ENCODE measurements at places on chromosomes 7 and 10. TPM values are rescaled to one million over a fixed set of nuclear protein-coding genes. Genes with fewer than 3 reads are reported as not detected.

DNA sequence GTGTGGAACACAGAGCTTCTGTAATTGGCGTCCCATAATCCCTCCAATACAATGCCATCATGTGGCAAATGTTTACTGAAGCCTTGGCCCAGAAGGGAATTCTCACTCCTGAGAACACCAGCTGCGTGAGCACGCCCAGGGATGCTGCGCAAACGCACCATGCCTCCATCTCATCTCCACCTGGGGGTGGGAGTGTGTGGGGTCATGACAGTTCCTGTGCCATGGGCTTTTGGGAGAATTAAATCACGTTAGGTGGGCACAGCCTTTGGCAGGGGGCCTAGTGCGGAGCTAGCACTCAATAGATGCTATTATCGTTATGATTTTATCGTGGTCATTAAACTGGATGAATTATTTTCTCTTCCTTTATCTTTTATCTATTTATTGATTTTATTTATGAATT is 15.8 kb downstream of the WDFY4 start:
- DNase-seq = no peak
- no peaks in the 10 kb centered on the region for H3K36me3 ChIP-seq
- H3K4me1 ChIP-seq = no peaks in the 10 kb centered on the region
- no peak overlapping the region for H3K4me3 ChIP-seq
- peaks cover 31% of the 10 kb centered on the region for H3K27me3 ChIP-seq
- no peak overlapping the region for H3K27ac ChIP-seq

The SPDYE11 gene
- polyA plus RNA-seq = 0.65 TPM

- no peak overlapping the region for H3K27ac ChIP-seq
- H3K27me3 ChIP-seq = peaks cover 10% of the 10 kb centered on the region
- no peak overlapping the region for H3K4me3 ChIP-seq
These were observed 41.8 kb upstream of the MKI67 start for GRCh38 chr10:128167926-128168520.

The VWDE gene
- 0.05 TPM for polyA plus RNA-seq

The UNC5B gene
- 3.0 TPM for polyA plus RNA-seq

The WDR11 gene
- polyA plus RNA-seq = 26.7 TPM

The ACTR3C gene
- not detected for polyA plus RNA-seq

DNA sequence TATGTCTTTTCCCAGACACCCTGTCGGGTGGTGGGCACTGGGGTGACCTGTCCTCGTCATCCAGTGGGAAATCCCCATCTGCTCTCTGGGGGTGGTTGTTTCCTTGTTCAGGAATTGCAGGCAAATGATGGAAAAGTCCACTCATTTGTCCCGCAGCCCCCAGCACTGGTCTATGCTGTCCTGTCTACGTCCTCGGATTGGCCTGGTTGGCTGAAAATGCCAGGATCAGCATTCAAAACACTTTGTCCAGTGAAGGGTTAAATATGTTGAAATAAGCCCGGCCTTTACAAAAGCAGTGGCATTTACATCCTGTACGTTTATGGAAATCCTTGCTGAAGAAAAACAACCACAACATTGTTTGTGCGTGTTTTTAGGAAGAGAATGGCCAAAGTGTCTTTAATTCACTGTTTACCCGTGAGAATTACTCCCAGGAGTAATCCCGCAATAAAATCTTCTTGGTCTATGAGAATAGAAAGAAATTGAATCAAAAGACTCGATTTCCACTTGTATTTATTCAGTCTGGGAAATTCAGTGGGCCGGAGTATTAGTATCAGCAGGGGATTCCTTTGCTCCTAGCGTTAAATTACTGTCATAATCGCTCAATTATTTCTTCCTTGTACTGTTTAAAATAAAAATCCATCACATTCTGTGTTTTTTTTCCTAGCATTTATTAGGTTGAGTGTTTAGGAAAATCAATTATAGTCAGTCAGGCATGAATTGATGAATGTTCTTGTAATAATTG is 116.8 kb upstream of the SH2B2 start:
- no peak for DNase-seq
- no peaks in the 10 kb centered on the region for H3K4me1 ChIP-seq
- H3K4me3 ChIP-seq = no peak overlapping the region
- H3K27ac ChIP-seq = no peak overlapping the region
- H3K36me3 ChIP-seq = no peaks in the 10 kb centered on the region

DNA sequence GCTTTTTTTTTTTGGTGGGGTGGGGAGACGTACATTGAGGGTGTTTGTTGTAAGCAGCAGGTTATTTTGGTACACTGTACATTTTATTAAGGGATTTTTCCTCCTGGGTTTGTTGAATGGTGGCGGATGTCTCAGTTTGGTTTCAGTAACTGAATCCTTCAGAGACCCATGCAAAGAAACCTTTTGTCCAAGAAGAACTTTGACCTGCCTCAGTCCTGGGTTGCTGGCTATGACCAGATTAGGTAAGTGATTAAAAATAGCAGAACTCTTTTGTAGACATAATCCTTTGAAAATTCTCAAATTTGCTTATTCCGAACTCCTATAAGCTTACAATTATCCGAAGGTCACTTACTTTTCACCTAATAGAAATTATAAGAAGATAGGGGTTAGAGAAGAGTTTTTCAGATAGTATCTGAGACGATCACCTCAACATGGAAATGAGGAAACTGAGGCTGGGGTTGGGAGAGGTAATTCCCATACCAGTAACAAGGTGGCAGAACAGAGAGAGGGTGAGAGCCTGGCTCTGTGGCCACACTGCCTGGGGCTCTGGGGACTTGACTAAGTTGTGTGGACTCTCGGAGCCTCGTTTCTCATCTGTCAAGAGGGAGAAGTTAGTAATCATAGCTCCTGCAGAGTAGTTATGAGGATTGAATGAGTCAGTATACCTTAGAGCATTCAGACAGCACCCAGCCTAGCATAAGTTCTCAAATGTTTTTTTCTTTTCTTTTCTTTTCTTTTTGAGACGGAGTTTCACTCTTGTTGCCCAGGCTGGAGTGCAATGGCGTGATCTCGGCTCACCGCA is 87.4 kb downstream of the CCNY start:
- H3K36me3 ChIP-seq = no peaks in the 10 kb centered on the region
- no peak overlapping the region for H3K4me3 ChIP-seq
- H3K4me1 ChIP-seq = peaks cover 62% of the 10 kb centered on the region
- no peaks in the 10 kb centered on the region for H3K27me3 ChIP-seq
- peak; percentile 91 for DNase-seq
- H3K27ac ChIP-seq = peak overlapping the region; percentile 84

GRCh38 chr10:72980348-72980747 is 25.7 kb upstream of the PLA2G12B start:
- H3K27me3 ChIP-seq = no peaks in the 10 kb centered on the region
- no peak for DNase-seq
- no peak overlapping the region for H3K27ac ChIP-seq
- H3K4me3 ChIP-seq = no peak overlapping the region

- no peaks in the 10 kb centered on the region for H3K4me1 ChIP-seq
- no peaks in the 10 kb centered on the region for H3K27me3 ChIP-seq
- H3K27ac ChIP-seq = no peak overlapping the region
- H3K36me3 ChIP-seq = no peaks in the 10 kb centered on the region
- H3K4me3 ChIP-seq = no peak overlapping the region
These were observed 166.2 kb downstream of the CHCHD3 start for GRCh38 chr7:132915647-132916046.

- no peaks in the 10 kb centered on the region for H3K4me1 ChIP-seq
- no peaks in the 10 kb centered on the region for H3K27me3 ChIP-seq
- no peak overlapping the region for H3K4me3 ChIP-seq
- H3K27ac ChIP-seq = no peak overlapping the region
- no peaks in the 10 kb centered on the region for H3K36me3 ChIP-seq
These were observed 480.5 kb upstream of the FOXK1 start for GRCh38 chr7:4201566-4201965.

The VSIR gene
- 152 TPM for polyA plus RNA-seq

GRCh38 chr10:78853864-78854263 is 214.9 kb upstream of the ZMIZ1 start:
- H3K36me3 ChIP-seq = no peaks in the 10 kb centered on the region
- 0 out of 2 replicates have a peak, but pooled peaks cover 7% of the 10 kb centered on the region for H3K27me3 ChIP-seq
- no peak overlapping the region for H3K27ac ChIP-seq
- no peak overlapping the region for H3K4me3 ChIP-seq
- no peak for DNase-seq

DNA sequence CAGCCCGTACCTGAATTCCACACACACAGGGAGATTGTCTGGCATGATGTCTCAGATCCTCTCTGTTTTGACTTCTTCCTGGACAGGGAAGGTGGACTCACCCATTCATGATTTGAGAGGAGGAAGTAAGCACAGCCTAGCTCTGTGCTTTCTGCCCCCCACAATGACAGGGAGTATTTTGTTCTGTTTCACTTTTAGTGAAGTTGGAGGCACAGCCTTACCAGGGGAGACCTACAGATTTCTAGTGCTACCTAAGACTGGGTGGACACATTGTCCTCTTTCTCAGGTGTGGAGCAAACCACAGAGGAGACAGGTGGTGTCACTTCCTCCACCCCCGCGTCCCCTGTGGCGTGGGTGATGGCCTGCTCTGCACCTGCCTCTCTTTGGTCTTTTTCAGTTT is 408.6 kb upstream of the PFKP start:
- DNase-seq = no peak
- H3K4me1 ChIP-seq = no peaks in the 10 kb centered on the region
- no peak overlapping the region for H3K4me3 ChIP-seq
- no peaks in the 10 kb centered on the region for H3K27me3 ChIP-seq
- H3K27ac ChIP-seq = no peak overlapping the region

- peak; percentile 44 for DNase-seq
- H3K36me3 ChIP-seq = no peaks in the 10 kb centered on the region
- H3K4me1 ChIP-seq = no peaks in the 10 kb centered on the region
- no peak overlapping the region for H3K27ac ChIP-seq
These were observed 29.4 kb downstream of the CHST15 start for GRCh38 chr10:124063750-124064603.

- H3K36me3 ChIP-seq = no peaks in the 10 kb centered on the region
- no peak overlapping the region for H3K4me3 ChIP-seq
- DNase-seq = no peak
- H3K27me3 ChIP-seq = no peaks in the 10 kb centered on the region
- H3K4me1 ChIP-seq = no peaks in the 10 kb centered on the region
- H3K27ac ChIP-seq = no peak overlapping the region
These were observed 178.2 kb upstream of the KLF6 start for GRCh38 chr10:3963191-3963673.

- DNase-seq = no peak
- H3K27me3 ChIP-seq = no peaks in the 10 kb centered on the region
- no peaks in the 10 kb centered on the region for H3K36me3 ChIP-seq
These were observed 77.1 kb downstream of the MTPN start for GRCh38 chr7:135900065-135900546.

DNA sequence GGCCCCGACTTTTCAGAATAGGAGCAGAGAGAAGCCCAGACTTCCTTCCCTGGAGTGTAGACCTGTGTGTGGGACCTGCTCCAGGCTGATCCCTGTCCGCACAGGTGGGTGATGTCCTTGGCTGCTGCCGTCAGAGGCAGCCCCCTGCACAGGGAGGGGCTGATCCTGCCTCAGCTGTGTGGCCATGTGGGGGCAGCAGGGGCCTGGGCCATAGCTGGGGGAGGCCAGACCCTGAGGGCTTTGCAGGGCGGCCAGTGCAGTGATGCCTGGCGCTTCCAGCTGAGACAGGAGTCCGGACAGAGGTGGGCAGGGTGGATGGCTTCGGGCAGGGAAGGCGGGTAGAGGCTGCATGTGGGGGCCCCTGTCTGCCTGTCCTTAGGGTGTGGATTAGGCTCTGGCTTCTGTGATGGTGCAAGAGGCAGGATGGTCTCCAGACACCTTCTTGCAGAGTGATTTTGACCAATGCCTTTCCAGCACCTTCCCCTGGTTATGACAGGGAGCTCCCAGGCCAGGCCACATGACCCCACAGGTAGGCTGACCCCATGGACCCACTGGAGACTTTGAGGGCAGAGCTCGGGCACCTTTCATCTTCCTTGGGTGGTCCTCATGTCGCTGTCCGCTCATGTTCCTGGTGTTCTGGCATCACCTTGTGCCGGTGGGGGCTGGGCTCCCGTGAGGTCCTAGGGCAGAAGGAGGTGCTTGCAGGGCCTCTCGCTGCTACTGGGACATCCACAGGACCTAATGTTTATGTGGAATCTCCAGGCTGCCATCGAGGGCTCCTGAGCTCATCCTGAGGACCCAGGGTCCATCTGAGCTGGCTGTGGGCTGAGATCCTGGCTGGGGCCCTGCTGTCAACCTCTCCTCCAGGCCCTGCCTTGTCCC is 141.5 kb downstream of the ADCY1 start:
- DNase-seq = no peak
- H3K4me1 ChIP-seq = no peaks in the 10 kb centered on the region
- H3K36me3 ChIP-seq = no peaks in the 10 kb centered on the region
- H3K27ac ChIP-seq = no peak overlapping the region
- H3K4me3 ChIP-seq = no peak overlapping the region
- H3K27me3 ChIP-seq = no peaks in the 10 kb centered on the region

DNA sequence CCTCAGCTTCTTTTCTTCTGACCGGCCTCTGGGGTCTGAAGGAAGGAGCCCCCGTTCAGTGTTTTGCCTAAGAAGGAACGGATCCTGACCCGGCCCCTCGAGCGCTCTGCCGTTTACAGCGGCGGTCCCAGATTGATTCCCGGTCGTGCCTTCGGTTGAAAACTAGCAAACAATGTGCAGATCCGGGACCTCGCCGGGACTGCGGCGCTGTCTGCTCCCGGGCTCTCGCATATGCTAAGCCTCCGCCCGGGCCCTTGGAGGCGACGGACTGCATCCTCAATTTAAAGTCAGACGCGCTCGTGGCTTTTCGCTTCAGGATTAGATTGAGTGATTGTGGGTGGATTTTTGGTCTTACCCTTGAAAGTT is 559 bp downstream of the DBF4 start:
- no peaks in the 10 kb centered on the region for H3K27me3 ChIP-seq
- H3K4me3 ChIP-seq = peak overlapping the region; percentile 96
- peaks cover 19% of the 10 kb centered on the region for H3K4me1 ChIP-seq

- H3K27ac ChIP-seq = no peak overlapping the region
- DNase-seq = no peak
- H3K27me3 ChIP-seq = no peaks in the 10 kb centered on the region
- no peaks in the 10 kb centered on the region for H3K4me1 ChIP-seq
These were observed 77.1 kb downstream of the ENO4 start for GRCh38 chr10:116926426-116926825.

- no peak overlapping the region for H3K27ac ChIP-seq
- peaks cover 22% of the 10 kb centered on the region for H3K4me1 ChIP-seq
- H3K36me3 ChIP-seq = no peaks in the 10 kb centered on the region
- H3K27me3 ChIP-seq = no peaks in the 10 kb centered on the region
- no peak for DNase-seq
These were observed 21.6 kb upstream of the ARHGAP22 start for GRCh38 chr10:48626447-48626846.

DNA sequence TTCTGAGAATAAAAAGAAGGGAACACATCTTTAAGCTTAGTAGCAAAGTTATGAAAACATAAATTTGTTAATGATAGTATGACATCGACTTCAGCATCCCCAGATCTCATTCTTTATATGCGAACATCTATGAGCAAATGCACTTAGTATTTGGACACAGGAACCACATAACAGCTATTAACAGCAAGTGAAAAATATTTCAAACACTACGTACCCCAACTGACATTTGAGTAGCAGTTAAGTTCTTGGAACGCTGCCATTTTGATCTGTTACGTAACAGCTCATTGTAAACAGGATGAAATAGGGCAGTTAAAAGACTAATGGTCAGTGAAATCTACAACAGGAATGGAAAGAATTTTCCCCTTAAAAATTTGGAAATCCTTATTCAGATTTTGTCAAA is 428.9 kb downstream of the TNS3 start:
- no peak overlapping the region for H3K4me3 ChIP-seq
- peaks cover 42% of the 10 kb centered on the region for H3K4me1 ChIP-seq
- H3K27ac ChIP-seq = peak overlapping the region; percentile 14
- H3K36me3 ChIP-seq = no peaks in the 10 kb centered on the region

GRCh38 chr10:58887474-58887873 is 289.0 kb upstream of the PHYHIPL start:
- no peaks in the 10 kb centered on the region for H3K27me3 ChIP-seq
- no peak overlapping the region for H3K4me3 ChIP-seq
- H3K36me3 ChIP-seq = no peaks in the 10 kb centered on the region
- peak; percentile 4 for DNase-seq

GRCh38 chr10:60901561-60902235 is 42.3 kb downstream of the RHOBTB1 start:
- 0 out of 2 replicates have a peak, but pooled peaks cover 2% of the 10 kb centered on the region for H3K4me1 ChIP-seq
- H3K27ac ChIP-seq = no peak overlapping the region
- H3K4me3 ChIP-seq = no peak overlapping the region
- no peak for DNase-seq

The NUTM2B gene
- not detected for polyA plus RNA-seq
